Stimulated activated CD4-positive, alpha-beta T cell treated with anti-CD3 and anti-CD28 coated beads, Interleukin-2, amount 100 ng/mL, for 4 hours (primary cell): ENCODE measurements at places on chromosomes 2 and 18.

DNA sequence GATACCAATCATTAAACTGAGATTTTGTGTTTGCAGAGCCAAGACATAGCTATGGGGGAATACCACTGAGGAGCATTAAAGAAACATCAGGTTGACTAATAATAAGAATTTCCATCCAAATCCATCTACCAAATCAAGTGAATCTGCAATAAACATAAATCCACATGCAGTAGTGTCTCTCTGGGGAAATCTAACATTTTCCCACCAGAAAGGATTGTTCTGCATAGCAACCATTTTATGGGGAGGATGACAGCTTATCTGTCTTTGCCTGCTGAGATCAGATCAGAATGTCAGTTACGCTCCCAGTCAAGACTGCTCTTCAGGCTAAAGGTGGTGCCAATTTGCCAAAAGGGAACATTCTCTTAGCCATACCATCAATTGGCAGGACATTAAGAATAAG, 1098.9 kb upstream of the CHAC2 start:
- no peak for DNase-seq

GRCh38 chr18:4870177-4870773, 326.8 kb downstream of the AKAIN1 start:
- DNase-seq = no peak

GRCh38 chr2:240326246-240326645, 109.2 kb upstream of the GPC1 start:
- DNase-seq = no peak

GRCh38 chr2:102891296-102891695, 129.5 kb downstream of the TMEM182 start:
- no peak for DNase-seq

- no peak for DNase-seq
Observed at GRCh38 chr2:28420722-28421121, 28.1 kb downstream of the FOSL2 start.

DNA sequence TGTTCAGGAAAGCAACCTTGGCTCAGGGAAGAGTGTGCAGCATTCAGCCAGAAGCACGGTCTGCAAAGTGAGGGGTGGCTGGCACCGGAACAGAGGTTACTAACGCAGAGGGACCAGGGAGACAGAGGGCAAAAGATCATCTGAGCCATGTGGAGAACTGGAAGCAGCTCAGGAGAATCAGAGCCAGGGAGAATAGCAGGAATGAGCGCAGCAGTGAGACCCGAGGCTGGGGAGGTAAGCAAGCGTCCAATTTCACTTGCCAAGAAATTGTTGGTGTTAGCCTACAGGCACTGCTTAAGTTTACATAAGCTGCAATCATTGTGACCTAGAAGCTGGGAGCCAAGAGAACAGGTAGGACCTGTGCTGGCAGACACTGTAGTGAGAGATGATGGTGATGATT, 372.6 kb upstream of the POU3F3 start:
- no peak for DNase-seq

DNA sequence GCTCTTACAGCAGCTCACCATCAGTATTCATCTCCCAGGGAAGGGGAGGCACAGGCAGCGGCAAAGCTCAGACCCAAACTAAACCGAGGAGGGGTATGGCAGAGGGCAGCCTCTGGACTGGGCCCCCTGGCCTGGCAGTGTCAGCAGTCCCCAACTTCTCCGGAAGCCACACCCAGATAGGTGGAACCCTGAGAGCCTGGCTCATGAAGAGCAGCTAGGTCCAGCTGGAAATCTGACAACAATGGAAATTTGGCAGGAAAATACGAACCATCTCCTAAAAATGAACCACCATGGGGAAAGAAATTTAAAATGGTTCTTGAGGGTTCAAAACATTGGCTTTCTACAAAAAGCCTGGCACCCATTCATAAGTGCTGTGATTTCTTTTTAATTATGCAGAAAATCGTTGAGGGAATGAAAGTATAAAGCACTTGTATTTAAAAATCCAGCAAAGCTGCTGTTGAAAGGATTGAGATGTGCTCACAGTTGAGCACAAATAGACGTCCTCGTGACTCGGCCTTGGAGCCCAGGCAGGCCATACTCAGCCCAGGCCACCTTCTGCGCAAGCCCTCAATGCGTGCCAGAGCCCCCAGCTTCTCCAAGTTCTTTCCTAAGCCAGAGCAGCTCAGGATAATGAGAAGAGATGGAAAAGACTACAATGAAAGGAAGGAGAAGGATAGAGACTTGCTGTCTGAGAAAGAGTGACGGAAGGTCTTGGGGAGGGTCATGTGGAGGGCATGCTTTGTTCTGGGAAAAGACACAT, 93.0 kb downstream of the COL6A3 start:
- DNase-seq = no peak

- DNase-seq = no peak
Observed at GRCh38 chr2:214537929-214538328, 127.1 kb downstream of the VWC2L start.

DNA sequence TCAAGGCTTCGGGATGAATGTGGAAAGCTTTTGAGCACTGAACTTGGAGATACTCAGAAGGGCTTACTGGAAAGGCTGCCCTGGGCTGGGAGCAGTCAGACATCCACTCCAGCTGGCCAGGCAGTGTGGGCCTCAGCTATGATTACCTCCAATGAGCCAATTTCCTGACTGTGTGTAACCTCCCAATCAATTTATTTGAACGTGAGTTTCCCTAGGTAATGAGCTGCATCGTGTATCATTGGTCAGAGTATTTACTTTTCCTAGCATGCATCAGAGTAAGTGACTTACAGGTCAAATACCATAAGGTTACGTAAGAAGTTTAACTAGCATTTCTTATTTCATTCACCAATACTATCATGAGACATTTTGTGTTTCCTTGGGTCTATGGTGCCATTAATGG, 11.0 kb upstream of the CTAGE1 start:
- no peak for DNase-seq

DNA sequence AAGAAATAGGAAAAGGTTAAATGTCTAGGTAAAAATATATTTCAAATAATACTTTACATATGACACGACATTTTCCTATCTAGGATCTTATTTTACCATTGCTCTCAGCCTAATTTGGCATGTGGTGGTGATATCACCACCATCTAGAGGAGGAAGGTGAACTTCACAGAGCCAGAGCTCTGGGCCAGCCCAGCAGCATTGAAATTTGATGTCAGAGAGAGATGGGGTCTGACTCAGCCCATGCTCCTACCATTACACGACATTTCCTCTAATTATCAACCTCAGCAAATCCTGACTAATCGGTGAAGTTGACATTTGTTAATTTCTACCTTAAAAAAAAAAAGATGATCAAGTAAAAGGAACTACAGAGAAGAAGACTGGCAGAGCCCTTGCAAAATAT, 42.3 kb downstream of the LRRTM4 start:
- no peak for DNase-seq

DNA sequence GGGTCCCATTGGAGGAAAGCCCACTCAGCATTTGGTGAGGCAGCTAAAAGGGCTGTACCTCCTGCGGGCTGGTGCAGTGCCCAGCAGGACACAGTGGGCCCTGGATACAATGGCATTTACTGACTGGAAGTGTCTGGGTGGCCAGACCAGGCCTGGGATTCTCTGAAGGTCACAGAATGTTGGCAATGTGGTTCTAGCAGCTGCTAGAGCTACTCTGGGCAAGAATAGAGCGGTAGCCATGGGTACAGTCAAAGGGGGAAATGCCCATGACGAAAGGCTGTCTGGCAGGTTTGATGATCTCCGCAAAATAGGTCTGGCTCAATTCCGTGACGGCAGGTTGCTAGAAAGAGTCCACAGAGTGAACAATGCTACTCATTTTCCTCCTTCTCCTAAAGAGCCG, 241.8 kb downstream of the AFF3 start:
- DNase-seq = no peak
